ENCODE measurements at places on chromosomes 1 and 21.

DNA sequence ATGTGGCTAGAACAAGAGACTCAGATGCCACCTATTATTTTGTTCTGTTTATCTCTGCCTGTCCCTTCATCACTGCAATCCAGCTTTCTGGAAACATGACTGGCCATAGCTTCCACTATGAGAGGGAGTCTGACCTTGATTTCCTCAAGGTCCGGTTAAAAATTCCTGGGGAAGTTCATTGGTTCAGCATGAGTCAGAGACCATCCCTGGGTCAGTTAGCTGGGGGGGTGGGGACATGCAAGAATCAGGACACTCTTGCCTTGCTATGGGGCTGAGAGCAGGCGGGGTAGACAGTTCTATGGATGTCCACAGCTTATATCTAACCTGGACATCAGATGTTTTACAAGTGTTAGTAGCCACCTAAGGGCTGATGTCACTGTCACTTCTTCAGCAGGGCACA lies 81.1 kb downstream of the TENT5C start:
- no peak for DNase-seq

- no peak for DNase-seq
Observed at GRCh38 chr1:183281039-183281438, 95.0 kb downstream of the LAMC2 start.

GRCh38 chr1:147821883-147822282 lies 61.5 kb upstream of the GJA5 start:
- DNase-seq = no peak

- no peak for DNase-seq
Observed at GRCh38 chr21:44925378-44925755, 4.7 kb upstream of the ITGB2 start.

- DNase-seq = no peak
Observed at GRCh38 chr1:60823151-60823550, 259.2 kb upstream of the NFIA start.

DNA sequence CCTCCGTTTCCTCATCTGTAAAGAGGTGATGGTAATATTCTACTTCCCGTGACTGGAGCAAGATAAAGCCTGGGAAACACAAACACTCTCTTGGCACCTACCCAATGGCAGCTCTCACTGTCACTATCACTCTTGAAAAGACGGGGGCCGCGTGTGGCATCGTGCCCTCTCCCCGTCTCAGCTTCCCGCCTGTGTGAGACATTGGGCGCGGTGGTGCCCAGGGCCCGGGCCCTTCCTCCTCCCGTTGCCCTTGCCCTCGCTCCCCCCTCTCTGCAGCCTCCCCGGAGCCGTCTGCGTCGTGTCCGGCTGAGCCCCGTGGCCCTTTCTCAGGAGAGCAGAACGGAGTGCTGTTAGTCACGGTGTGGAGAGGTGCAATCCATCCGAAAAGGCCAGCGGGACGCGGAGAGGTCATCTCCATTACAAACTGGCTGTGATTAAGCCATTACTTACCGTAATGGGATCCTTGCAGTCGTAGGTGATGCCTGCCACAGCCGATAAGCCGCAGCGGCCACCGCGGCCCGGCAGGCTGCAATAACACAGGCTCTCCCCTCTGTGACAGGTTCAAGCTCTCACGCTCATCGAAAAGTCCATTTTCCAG lies 156.4 kb upstream of the ZC3H12A start:
- DNase-seq = no peak

All from stimulated activated CD8-positive, alpha-beta memory T cell treated with anti-CD3 and anti-CD28 coated beads, Interleukin-2, amount 100 ng/mL, for 48 hours (primary cell).